ENCODE measurements at places on chromosomes 3 and 15.

- DNase-seq, result no peak
Measured at GRCh38 chr3:163951397-163951987, 1126.8 kb downstream of the SI start.

DNA sequence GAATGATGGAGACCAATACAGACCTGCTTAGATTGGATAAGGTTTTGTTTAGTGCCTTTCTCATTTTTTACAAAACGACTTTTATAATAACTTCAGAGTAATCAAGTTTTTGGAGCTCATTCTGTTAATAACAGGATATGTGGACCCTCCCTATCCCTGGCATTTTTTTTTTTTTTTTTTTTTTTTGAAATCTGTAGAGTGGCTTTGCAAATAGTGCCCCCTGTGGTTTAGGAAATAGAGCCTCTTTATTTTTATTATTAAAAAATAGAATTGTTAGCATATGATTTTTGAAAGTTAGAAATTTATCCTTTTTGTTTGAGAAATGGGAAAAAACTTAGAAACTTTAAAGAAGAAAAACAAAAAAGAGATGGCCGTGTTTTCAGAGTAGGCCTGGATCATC lies 11.4 kb downstream of the SKIL start:
- DNase-seq, result no peak

- no peak for DNase-seq
Measured at GRCh38 chr15:96356494-96357455, 26.3 kb downstream of the NR2F2 start.

DNA sequence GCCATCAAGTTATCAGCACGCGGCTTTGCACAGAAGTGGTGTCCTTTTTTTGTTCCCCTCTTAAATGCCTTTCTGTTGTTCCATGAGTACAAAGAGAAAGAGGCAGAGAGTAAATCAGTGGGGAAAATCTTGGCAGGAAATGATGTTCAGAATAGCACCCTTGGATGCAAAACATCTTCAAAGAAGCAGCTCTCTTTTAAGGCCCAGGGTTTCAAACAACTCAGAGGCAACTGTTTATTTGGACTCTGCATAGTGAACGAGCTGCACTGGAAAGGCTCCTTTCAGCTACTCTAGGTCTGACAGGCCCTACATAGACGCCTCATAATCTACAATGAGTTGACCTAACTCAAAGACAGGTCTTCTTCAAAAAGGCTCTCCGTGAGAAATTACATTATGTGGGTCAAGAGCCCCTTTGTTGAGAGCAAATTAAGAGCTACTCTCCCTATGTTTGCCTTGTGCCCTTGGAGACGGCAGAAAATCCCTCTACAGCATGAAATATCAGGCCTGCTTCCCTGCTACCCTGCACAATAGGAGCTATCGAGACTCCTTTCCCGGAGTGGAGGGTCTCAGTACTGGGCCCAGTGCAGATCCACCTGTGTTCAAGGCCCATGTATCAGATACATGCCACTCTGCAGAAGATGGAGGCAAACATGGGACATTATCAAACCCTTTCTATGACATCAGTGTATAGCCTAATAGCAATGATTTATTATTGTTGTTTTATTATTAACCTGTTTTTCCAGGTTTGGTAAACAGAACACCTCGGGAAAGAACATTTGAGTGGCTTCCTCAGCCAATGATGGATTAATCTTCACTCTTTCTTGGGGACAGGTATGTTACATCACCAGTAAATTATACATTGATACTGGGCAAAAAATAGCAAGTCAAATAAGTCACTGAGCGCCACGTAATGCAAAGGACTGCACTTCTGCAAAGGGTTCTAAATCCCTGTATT lies 53.1 kb downstream of the HEG1 start:
- no peak for DNase-seq

GRCh38 chr3:188106887-188107830 lies 46.8 kb upstream of the LPP start:
- no peak for DNase-seq

DNA sequence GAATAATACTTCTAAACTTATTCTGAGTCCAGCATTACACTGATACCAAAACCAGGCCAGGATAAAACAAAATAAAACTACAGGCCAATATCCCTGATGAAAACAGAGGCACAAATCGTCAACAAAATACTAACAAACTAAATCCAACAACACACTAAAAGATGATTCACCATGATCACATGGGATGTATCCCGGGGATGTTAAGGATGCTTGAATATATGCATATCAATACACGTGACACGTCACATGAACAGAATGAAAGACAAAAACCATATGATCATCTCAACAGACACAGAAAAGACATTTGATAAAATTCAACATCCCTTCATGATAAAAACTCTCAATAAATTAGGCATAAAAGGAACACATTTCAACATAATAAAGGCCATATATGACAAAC lies 91.5 kb downstream of the CSNK1G1 start:
- no peak for DNase-seq

DNA sequence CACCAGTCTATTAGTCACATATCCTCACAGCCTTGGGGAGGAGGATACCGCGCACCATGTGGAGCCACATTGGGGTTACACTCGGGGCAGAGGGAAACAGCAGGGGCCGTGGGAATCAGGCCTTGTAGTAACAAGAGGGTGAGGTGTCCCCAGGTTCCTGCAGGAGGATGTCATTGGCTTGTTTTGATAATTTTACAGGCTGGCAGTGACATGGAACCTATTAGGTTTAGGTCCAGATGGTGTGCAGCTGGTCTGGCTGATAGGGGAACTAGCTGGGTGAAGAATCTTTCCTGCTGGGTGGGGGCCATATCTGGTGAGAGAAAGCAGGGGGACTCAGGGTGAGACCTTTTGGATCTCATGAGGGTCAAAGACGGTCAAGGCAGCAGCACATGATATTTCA lies 9.8 kb upstream of the MEF2A start:
- no peak for DNase-seq

GRCh38 chr3:105653868-105654267 lies 214.9 kb downstream of the CBLB start:
- no peak for DNase-seq

Measured in HS-5 (cell line).